ENCODE measurements at places on chromosomes 5 and 9. TPM values are rescaled to one million over a fixed set of nuclear protein-coding genes. Genes with fewer than 3 reads are reported as not detected.
A peak's percentile ranks its signal among the peaks of the same experiment; 100 is the strongest.

DNA sequence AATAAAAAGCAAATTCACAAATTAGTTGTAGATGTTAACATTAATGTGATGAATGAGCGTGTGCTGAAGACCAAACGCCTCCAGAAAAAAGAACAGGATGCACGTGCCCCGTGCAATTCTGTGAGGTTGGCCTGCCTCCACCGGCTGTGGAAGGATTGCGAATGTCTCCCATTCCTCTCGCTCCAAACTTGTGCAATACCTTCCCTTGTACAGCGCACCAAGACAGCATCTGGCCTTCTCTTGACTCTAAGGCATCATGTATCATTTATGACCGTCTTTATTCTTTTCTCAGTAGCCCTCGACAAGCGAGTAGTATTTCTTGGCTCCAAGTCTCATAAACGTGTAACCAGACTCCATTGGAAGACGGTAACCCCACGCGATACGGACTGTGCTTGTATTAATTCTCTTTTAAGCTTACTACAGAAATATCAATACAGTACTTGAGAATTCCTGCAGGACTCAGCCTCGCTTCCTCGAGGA, 1.5 kb upstream of the TESK1 start:
- DNase-seq, result peak; percentile 50

The PCDH1 gene
- 85.3 TPM for total RNA-seq

DNA sequence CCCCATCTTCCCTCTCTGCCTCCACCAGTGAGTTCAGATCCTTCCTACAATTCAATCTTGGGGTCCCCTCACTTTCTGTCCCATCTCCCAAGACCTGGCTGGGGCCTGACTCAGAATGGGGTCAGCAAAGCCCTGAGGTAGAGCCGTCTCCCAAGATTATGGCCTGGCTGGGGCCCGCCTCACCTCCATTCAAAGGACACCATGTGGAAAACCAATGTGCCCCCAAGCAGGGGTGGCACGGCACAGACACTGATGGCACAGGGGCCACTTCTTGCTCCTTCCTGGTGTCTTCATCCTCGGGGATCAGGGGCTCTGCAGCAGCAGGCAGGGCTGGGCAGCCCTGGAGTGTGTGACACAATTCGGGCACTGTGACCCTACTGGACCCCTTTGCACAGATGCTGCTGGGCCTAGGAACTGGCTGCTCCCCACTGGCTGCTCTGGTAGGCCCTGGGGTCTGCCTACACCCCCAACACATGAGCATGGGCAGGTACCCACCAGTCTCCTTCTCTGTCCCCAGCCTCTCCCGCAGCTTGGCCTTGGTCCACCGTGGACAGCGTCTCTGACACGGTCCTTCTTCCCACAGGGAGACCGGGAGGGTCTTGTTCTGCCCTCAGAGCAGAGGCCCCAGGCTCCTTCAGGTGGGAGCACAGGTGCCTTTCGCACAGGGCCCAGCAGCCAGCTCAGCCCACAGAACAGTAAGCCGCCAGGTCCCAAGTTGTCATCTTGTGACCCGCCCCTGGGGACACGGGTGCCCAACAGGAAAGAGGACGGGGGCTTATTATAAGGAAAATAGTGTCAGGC, 89.5 kb downstream of the ADAMTS2 start:
- DNase-seq, result no peak

- no peak for DNase-seq
Observed at GRCh38 chr5:99621772-99622681, 693.2 kb upstream of the CHD1 start.

DNA sequence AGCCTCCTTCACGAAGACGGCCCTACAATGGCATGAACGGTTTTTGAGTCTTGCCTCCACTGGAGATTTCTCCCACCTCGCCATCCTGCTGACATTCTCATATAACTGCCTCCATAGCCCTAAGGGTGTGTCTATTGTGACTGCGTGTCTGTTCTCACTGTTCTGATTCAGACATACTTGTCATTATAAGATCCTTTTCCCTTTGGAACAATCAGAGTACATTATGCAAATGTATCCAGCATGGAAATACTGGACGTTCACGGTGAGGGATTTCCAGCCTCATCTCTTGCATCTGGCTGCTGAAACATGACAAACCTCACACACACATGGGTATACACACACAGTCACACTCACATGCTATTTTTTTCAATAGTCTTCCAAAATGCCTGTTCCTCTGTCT, 402.1 kb downstream of the DIRAS2 start:
- DNase-seq, result no peak

- DNase-seq, result no peak
Observed at GRCh38 chr9:70392850-70393249, 21.6 kb downstream of the KLF9 start.

The C9 gene
- not detected for total RNA-seq

The GLRA1 gene
- total RNA-seq, result not detected

DNA sequence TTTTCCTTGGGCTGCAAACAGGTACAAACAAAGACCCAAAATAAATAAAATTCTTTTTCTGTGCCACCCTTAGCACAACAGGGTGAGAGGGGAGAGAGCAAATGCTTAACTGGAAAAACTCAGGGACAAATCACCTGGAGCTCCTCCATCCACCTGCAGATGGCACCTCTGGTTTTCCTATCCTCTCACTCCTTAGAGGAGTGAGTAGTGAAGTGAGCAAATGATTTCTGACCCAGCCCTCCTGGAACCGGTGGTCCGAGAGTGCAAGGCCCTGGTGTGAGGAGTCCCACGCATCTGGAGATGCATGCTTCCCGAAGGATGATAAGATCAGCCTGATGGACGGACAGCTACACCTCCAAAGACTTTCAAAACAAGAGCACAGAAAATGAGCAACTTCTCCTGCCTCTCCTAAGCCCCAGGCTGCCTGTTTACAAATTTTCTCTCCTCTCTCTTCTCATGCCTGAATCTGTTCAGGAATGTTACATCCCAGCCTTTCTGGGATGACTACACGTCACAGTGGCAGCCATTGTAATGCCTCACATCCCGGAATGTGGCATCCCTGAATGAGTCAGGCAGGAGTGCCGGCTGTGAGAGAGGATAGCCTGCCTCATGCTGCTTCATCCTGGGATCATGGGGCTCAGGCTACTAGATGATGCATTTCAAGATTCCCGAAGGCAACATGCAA, 86.4 kb downstream of the ADRB2 start:
- DNase-seq, result peak; percentile 100

GRCh38 chr9:32581512-32582143, 8.7 kb upstream of the NDUFB6 start:
- peak; percentile 66 for DNase-seq

DNA sequence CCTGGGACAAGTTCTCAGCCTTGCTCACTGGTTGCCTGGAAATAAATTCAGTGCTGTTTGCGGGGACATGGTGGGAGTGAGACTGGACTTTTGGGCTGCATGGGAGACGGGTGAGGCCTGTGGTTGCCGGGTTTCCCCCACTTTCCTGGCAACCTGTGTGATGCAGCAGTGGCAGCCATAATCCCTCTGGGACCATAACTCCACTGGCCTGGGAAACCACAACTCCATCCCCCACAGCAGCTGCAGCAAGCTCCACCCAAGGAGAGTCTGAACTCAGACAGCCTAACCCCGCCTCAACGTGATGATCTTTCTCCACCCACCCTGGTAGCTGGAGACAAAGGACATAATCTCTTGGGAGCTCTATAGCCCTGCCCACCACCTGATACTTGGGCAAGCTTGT, 349.9 kb downstream of the PIK3R1 start:
- no peak for DNase-seq

The SH3RF2 gene
- 6.3 TPM for total RNA-seq

The OSTF1 gene
- 71.1 TPM for total RNA-seq

Measured in bronchial epithelial cell (primary cell).